IPS DF 6.9 (cell line): ENCODE measurements at places on chromosomes 1 and 21.

GRCh38 chr1:168521401-168522000, 22.3 kb downstream of the XCL2 start:
- DNase-seq, result no peak

DNA sequence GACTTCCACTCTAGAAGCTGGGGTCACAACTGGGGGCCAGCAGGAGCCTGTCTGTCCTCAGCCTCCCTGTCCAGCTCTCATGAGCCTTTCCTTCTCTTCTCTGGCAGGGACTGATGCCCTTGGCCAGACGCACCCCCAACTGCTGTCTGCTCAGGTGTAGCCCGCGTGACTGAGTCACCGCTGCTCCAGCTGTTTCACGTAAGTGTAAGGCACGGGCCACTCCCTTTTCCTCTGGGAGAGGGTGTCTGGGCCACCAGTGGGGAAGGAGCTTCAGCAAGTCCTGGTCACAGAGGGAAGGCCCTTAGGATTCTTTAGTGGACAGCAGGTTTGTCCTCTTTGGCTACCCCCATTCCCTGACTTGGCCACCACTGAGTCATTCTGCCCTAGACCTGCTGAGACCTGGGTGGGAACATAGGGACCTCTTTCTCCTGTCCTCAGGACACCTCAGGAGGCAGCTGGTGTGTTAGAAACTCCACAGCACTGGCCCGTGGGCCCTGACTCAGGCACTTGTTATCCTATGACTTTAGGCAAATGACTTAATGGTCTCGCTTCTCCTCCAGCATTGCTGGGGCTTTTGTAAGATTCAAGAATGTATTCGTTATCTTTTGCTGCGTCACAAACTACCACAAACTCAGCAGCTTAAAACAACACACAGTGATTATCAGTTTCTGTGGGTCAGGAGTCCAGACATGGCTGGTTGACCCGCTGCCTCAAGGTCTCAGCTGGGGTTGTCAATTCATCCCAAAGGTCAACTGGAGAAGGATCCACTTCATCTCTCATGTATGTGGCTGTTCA, 64.8 kb downstream of the FAM163A start:
- no peak for DNase-seq

DNA sequence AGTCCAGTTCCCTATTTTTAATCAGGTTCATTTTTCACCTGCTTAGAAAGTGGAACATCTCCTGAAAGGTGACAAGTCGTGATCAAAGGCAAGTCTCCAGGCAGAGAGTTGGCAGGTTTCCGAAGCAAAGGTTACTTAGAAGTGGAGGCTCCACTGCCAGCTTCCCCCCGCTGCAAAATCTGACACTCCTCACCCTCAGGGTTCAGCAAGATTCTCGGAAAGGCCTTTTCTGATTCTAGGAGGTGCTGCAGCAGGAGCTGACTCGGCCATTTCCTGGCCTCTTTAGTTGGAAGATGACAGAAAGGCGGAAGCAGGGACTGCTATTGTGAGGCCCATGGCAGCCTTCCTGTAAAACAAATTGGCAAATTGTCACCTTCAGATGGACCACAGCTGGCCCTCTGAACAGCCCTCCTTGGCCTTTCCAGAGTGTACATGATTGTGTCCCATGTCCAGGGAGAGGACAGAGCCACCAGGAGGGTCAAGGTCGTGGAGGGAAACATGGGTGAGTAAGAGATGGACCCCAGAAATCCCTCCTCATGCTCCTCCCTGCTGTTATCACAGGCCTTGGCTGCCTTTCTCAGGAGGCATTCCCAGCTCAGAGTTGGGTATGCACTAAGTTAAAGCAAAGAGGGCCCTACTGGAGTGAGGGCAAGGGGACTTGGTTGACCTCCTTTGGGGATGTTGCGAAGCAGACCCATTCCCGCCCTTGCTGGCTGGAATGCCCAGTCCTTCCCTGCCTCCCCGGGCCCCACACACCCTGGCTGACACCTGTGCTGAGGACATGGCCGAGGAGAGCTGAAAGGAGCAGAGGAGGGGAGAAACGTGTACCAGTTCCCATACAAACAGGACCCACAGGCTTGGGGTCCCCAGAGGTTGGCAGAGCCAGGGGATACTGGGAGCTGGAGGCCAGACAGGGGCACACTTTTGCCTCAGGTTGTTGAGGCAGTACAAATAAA, 115.5 kb upstream of the IRF2BP2 start:
- no peak for DNase-seq

DNA sequence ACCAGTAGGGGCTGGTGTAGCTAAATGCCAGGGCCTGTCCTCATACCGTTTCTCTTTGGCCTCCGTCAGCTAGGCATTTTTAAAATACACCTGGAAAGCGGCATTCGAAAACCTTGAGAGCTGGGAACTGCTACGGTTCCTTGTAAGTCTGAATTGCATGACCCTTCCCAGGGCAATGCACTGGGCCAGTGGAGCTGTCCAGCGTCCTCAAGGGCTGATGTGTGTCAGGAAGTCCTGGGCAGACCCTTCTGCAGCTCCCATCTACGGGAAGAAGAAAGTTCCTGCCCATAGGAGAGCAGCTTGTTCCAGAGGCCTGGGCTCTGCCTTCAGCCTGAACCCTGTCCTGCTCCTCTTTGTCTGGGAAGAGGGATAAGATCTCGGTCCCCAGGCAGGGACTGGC, 34.1 kb downstream of the UBASH3A start:
- no peak for DNase-seq

GRCh38 chr21:37837381-37837780, 78.9 kb downstream of the KCNJ6 start:
- no peak for DNase-seq

DNA sequence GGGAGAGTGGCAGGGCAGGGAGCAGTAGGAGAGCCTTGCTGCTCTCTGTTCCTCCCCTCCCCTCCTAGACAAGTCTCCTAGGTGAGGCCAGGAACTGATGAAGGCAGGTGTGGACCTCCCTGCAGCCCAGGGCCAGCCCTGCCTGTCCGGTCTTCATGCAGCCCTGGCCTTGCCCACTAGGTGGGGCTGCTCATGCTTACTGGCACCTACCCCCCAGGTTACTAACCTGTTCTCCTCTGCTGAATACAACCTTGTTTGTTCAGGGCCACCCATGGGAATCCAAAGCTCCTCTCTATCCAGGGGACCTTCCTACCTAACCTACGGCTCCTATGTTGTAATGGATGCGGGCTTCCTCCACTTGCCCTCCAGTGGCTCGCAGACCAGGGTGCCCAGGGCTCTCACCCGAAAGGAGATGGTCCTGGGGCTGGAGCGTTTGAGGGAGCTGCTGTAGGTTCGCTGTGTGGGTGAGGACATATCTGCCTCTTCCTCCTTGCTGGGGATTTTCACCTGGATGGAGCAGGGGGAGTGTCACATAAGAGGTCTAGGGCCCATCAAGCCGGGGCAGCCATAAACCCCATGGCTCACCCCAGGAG, 7.9 kb upstream of the TNNT2 start:
- DNase-seq, result peak; percentile 41

DNA sequence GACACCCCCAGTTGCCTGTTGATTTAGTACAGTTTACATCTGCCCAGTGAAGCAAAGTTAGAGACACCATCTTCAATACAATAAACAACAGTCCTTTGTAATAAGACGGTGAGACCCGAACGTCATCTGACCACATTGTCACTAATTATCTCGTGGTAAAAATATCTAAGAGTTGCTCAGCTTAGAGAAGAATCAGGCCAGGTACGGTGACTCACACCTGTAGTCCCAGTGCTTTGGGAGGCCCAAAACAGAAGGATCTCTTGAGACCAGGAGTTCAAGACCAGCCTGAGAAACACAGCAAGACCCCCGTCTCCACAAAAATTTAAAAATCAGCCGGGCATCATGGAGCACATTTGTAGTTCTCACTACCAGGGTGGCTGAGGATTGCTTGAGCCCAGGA, 53.5 kb downstream of the CD34 start:
- DNase-seq, result no peak

DNA sequence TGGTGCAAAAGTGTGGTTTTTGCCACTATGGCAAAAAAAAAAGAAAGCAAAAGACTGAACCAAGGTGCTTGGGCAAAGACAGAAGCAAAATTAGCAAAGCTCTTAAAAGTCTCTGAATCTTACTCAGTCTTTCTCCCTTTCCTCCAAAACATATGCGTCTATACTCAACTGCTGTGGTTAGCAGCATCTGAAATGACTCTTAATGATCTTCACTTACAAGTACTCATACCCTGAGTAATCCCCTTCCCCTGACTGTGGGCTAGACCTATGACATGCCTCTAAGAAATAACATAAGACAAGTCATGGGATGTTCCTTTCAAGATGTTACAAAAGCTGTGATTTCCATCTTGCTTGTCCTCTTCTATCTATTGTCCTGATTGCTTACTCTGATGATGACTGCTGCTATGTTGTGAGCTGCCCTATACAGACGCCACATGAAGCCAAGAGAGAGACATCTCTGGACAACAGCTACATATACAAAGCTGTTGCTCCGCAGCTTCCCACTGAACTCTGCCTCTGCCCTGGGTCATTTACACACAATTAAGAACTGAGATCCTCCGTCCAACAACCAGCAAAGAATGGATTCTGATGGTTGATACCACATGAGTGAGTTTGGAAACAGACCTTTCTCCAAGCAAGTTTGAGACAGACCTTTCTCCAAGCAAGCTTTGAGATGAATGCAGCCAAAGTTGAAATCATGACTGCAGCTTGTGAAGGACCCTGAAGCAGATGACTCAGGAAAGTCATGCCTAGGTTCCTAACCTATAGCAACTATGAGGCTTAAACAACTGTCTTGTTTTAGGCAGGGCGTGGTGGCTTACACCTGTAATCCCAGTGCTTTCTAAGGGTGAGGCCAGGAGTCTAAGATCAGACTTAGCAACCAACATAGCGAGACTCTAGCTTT, 55.2 kb downstream of the PUM1 start:
- DNase-seq, result no peak

DNA sequence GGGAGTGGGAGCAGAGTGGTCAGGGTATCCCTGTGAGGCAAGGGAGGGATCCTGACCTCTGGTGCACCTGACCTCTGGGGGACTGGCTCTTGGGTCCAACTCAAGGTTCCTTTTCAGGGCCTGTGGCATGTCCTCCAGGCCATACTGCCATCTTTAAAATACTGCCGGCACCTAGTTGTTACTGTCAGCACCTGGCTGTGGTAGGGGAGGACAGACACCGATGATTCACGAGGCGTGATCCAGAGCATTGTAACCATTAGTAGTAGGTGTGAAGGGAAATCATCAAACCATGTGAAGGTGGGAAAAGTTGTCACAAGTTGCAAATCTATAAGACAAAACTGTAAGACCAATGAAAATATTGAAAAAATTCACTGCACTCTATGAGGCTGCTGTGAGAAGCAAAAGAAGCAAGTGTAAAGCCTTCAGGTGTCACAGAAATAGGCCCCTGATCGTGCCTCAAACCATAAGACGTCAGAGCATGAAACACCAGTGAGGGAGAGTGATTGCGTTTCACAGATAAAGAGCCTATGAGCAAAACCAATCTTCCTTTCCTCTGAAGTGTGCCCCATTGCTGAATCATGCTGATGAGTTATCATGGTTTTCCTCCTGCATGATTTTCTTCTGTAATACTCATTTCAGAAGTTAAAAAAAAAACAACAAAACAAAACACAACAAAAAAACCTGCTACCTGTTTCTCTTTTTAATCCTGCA, 55.3 kb downstream of the CDC7 start:
- DNase-seq, result no peak

GRCh38 chr1:226919995-226920394, 20.1 kb upstream of the COQ8A start:
- no peak for DNase-seq

DNA sequence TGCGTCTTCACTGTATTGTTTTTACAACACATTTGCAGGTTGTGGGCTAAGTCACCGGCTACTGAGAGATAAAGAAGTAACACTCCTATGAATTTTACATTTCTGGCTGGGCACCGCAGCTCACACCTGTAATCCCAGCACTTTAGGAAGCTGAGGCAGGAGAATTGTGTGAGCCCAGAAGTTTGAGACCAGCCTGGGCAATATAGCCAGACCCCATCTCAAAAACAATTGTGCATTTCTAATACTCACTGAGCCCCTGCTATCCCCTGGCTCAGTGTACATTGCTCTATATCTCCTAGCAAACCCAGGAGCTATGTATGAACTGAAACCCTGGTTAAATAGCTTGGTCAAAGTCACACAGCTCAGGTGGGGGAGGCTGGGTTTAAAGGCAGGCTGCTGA, 108.7 kb downstream of the ZNF281 start:
- no peak for DNase-seq

DNA sequence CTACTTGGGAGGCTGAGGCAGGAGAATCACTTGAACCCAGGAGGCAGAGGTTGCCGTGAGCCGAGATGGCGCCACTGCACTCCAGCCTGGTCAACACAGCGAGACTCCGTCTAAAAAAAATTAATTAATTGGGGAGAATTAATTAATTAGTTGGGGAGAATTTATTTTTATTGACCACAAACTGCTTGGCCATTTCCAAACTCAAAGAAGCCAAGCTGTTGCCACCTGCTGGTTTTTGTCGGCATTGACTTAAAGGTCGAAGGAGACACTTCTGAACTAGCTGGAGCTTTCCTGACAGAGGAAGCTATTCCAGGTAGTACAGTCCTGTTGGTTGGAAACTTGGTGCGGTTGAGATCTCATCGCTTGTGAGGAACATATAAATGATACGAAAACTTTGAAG, 13.1 kb downstream of the MAP1LC3C start:
- DNase-seq, result no peak

GRCh38 chr1:184889166-184889565, 85.1 kb downstream of the NIBAN1 start:
- no peak for DNase-seq

- DNase-seq, result no peak
Measured at GRCh38 chr1:151985270-151985669, 8.4 kb downstream of the S100A10 start.

DNA sequence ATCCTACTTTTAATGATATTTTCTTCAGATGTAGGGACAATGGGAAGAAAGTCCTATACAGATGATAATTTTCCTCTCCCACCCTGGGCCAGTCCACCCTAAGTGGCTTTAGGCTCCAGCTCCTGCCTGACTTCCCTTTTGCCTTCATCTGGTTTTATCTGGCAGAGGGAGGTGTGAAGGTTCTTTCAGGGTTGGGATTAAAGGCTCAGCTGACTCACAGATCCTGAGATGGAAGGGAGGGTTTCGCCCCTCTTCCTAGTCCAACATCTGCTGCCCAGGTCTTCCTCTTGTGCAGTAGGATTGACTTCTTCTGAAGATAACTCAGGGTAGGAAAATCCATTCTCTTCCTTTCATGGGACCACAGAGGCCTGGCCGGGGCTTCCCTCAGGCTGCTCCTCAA, 362.4 kb upstream of the KAZN start:
- no peak for DNase-seq

DNA sequence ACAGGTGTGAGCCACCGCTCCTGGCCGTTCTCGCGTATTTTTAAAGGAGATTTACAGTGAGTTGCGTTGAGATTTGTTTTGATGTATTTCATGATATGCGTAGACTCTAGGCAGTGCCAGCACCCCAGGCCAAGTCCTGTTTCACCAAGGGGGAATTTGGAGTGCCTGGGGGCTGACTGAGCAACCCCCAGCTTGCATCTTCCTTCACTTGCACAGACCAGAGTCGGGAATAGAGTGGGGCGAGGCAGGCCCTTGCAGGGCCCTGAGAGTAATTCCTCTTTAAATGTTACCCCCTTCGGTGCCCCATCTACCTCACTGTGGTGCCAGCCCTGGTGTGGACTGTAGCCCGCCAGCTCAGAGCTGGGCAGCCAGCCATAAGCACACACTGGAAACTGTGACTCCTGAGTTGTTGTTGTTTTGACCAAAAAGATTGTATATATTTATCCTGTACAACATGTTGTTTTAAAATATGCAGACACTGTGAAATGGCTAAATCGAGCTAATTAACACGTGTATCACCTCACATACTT, 269.5 kb downstream of the NPHP4 start:
- no peak for DNase-seq
